Activated CD8-positive, alpha-beta memory T cell treated with anti-CD3 and anti-CD28 coated beads for 24 hours (primary cell): ENCODE measurements at places on chromosomes 2 and 18.

GRCh38 chr2:134932864-134933526 lies 14.4 kb downstream of the CCNT2 start:
- no peak for DNase-seq

GRCh38 chr18:34550902-34551301 lies 159.2 kb upstream of the DTNA start:
- no peak for DNase-seq

GRCh38 chr18:45066210-45066609 lies 385.5 kb downstream of the SETBP1 start:
- no peak for DNase-seq

DNA sequence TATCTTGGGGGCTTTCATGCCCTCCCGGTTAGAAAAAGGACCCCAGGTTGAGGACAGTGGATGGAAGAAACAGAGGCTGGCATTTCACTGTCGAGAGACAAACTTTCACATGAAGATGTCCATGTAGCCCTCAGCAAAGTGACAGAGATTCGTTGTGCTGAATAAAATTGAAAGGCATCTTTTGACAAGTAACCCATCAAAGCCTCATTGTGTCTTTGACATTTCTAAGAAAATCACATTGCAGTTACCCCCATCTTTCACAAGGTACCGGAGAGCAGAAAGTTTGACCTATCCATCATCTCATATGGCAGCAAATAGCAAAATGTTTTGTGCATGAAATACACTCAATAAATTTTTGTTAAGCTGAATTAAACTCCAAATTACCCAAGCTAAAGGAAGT lies 2.0 kb upstream of the MBP start:
- no peak for DNase-seq

DNA sequence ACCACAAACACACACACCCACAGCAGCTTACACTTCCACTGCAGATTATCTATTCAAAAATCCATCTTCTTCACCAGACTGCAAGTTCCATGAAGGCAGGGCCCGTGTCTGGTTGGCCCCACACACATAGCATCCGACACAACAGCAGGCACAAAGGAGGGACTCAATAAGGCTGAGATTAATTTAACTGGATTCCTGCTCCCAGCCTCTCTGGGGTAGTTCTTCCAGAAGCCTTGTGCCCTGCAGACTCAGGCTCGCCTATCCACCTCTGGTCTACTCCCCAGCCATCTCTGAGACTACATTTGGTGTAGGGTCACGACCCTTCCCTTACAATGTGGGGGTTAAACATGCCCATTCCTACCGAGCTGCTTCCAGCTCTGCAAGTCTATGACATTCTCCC lies 57.7 kb downstream of the TRABD2A start:
- peak; percentile 47 for DNase-seq

GRCh38 chr2:164813535-164813934 lies 28.1 kb downstream of the COBLL1 start:
- DNase-seq: no peak

GRCh38 chr2:207231106-207231865 lies 65.5 kb upstream of the KLF7 start:
- DNase-seq: no peak

DNA sequence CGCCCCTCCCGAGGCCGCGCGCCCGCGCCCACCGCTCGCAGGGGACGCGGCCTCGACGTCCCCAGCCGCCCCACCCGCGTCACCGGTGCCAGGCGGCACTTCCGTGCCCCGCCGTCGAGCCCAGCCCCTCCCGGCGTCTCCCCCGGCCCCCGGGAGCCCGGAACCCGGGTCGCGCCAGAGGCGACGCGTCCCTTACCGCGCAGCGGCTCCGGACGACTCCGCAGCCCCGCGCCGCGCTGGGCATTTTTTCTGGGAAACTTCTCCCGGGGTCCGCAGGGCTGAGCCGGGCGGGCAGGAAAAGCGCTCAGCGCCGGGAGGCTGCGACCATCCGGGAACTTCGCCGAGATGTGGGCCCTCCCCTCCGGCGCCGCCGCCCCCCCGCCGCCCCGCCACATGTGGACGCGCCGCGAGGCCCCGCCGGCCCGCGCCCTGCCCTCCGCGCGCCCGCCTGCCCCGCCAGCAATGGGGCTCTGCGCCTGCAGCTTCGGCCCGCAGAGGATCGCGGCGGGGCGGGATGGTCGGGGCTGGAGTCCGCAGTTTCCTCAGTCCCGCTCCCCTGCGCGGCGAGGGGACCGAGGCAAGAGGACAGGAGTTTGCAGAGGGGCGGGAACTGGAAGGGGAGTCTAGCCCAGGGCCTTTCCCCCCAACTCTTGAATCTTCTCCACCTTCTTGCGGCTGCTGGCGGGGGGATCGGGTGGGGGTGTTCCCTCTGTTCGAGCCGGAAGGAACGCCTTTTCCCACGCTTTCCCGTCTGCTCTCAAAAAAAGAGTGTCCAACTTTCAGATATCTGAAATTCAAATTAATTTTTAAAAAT lies 81.5 kb downstream of the CHRNA1 start:
- peak; percentile 88 for DNase-seq

DNA sequence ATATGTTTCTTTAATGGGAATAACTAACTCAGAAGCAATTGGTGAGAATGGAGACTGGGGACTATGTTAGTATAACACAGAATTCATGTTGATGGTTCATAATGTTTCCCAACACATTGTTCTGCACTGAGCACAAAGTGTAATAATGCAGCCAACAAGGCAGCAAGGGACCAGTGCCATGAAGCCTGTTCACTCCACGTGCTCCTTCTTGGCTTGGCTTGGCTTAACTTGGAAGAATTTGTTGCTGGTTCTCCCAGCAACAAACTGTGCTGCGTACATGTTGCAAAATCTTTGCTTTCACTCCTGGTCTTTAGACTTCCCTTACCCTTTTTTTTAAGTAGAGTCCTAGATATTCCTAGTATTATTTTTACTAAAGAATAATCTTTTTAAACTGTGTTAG lies 129.7 kb downstream of the MAP3K20 start:
- no peak for DNase-seq

DNA sequence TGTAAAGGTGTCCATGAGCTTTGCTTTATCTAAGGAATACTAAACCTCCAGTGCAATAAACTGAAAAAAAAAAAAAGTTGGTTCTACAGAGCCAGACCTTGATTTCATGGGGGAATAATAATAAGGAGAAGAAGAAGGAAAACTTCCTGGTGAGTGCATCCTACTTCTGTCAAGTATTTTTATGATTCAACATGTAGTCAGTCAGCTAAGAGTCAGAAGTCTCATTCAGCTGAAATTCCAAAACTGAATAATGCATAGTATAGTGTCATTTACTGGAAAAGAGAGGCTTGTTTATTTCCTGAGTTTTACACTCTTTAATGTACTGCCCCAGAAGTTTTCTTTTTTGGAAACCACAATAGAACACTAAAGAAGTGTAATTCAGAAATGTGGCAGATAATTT lies 77.8 kb upstream of the TACR1 start:
- DNase-seq: no peak

DNA sequence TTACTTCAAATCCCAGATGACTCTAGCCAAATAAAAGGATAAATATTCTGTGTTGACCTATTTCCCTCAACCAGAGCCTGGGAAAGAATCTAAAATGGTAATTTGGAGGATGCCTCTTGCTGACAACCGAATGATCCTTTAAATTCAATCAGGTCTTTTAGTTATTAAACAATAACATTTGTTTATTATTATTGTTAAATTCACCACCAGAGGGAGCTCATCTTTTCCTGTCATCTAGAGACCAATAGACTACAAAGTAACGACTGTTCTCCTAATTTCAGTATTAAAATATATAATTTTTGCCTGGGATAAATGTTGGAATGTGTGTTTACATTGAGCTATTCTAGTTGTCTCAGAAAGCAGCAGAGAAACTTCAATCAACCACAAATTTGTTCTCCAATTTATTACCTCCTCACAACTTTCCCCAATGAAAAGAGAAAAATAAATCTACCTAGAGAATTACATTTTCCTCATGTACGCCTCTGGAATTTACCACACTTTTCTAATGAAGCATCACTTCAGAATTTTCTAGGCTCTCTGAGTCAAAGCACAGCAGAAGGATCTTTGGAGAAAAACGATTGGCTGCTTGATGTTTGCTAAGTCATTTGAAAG lies 142.7 kb downstream of the SCG2 start:
- DNase-seq: no peak

GRCh38 chr2:109206569-109207146 lies 77.7 kb downstream of the SH3RF3 start:
- peak; percentile 33 for DNase-seq

DNA sequence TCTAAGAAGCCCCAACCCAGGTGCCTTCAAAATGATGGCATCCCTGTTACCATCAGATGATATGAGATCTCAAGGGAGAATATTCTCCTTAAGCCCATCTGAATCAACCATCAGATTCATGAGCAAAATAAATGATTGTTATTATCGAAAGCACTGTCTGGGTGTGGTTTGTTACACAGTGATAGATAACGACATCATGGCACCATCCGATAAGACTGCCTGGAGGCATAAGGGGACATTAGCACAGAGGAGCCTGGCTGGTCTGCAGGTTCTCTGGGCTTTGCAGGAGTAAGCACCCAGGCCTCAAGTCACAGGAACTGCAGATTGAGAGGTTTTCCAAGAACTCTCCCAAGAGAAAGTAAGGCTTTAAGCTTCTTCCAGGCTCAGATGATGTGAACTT lies 15.6 kb downstream of the BMP10 start:
- no peak for DNase-seq
